ENCODE measurements at places on chromosomes 6 and 20. TPM values are rescaled to one million over a fixed set of nuclear protein-coding genes. Genes with fewer than 3 reads are reported as not detected.
A peak's percentile ranks its signal among the peaks of the same experiment; 100 is the strongest.

DNA sequence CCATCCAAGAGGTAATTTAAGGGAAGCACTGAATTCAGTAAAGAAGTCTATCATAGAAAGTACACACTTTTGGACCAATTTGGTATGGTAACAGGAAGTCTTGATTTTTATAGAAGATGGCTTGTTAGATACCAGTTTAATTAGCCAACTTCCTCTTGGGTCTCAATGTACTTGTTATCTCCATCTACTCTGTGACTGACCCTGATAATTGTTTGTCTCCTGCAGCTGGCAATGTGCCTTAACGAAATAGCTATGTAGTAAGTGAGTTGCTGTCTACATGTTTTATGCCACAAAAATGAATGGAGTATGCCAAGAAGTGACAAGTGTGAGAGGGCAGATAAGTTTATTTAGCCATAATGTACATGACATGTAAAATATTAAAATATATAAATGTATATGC, 410.5 kb upstream of the MAN1A1 start:
- no peak for DNase-seq

DNA sequence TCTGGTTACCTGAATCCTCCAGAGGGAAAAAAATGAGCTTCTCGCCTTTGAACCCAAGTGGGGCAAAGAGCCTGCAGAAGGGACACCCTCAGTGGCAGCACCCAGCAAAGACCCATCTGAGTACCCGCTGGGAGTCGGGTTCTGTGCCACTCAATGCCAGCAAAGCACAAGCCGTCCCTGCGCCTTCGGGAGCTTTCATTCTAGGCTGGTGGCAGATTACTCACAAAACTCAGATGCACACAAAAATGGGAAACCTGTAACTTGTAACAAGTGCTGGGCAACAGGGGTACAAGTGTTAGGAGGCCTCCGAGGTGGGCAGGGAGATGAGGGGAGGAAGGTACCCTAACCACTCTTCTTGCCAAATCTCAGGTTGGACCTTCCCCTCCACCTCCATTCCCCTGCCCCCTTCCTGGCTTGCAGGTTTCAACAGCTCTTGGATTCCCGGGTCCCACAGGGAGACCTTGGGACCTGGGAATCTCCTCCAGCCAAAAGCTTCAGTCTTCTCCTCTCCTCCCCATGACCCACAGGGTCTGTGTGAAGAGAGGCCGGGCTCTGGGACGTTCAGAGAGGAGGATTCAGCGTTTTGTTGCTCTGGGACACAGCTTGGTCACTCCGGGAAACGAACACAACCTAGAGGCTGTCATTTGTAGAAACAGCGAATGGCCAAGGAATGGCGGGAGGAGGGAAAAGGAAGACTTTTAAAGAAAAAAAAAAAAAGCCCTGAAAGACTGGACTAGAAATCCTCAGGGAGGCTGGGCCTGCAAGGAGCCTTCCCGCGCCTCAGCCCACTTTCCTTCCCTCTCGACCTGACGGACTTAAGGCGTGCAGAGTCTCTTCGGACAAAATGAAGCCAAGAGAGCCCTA, 1.2 kb upstream of the PARD6B start:
- no peak for DNase-seq

ARFRP1 gene
- 34.2 TPM for total RNA-seq

OR12D3 gene
- not detected for total RNA-seq

DNA sequence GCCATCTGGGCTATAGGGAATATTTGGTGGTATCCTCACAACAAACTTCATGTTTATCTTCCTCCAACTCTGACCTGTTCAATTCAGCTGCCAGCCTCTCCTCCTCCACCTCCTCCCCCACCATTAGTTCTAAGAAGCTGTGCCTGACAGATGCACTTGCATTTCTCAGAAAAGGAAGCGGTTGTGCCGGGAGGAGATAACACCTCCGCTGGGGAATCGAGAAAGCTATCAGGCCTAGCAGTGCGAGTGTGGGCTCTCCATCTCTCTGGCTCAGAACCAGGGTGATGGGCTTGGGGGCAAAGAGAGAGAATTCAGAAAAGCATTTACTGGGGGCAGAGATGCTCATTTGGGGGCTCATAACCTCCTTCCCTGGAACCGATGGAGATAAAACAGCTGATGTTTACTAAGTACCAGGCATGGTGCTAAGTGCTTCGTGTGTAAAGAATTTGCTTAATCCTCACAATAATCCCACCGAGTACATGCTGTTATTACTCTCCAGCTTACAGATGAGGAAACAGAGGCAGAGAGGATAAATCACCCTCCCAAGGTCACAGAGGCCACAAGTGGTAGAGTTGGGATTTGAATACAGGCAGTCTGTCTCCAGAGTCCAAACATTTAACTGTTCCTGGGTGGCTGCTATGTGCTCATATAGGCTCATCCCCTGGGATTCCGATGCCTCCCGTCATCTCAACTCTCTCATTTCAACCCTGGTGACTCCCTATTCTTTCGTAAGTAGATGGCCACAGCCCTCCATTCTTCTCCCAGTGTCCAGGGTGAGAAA, 38.3 kb downstream of the COX4I2 start:
- no peak for DNase-seq

DNA sequence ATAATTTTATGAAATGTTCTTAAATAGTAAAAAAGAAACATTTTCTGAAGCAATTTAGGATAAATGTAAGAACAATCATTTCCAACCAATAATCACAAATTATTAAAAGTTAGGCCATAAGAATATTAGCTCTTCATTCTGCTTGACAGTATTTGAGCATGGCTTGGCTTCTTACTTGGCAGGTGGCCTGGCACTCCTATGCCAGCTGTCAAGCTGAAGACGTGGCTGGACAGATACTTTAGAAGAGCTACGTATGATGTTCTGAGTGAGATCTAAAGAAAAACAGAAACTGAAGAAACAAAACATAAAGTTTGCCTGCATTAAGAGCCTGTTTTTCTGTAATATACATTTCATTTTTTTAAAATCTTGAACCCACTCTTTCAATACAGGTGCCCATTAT, 438.9 kb downstream of the GRIK2 start:
- DNase-seq = peak; percentile 70

GRCh38 chr20:34190679-34191090, 50.5 kb upstream of the ASIP start:
- peak; percentile 80 for DNase-seq

DCDC2 gene
- not detected for total RNA-seq

SOX4 gene
- 7.8 TPM for total RNA-seq

AGER gene
- total RNA-seq = 2.0 TPM

FOXA2 gene
- not detected for total RNA-seq
